ENCODE measurements at places on chromosomes 4 and X. TPM values are rescaled to one million over a fixed set of nuclear protein-coding genes. Genes with fewer than 3 reads are reported as not detected.

Gene CPZ
- total RNA-seq: 1.2 TPM

DNA sequence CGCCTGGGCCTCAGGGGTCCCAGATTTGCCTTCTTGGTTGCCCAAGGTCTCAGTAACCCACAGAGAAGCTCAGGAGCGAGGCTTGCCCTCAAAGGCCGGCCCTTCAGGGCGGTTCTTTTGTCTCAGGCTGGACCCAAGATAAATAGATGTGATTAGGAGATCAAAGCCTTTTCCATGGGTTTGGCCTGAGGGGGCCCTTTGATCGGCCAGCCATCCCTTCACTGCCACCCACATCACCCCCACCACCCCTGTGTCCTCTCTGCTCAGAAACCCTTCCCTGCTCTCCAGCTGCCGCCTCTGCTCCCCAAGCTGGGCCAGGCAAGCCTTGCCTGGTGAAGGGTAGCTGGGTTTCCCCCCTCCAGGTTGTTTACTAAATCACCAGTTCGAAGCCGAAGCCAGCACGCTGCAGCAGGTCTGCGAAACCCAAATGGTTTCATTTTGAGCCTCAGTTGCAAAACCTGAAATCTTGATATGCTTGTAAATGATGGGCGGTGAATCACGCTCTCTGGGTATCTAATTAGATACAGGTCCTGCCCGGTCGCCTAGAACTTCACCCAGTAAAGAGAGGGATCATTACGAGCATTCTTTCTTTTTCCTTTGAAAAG, 202.6 kb upstream of the BCOR start:
- no peak for DNase-seq

Gene COL4A6
- 9.1 TPM for total RNA-seq

GRCh38 chr4:164508771-164509170, 245.2 kb upstream of the SMIM31 start:
- no peak for DNase-seq

DNA sequence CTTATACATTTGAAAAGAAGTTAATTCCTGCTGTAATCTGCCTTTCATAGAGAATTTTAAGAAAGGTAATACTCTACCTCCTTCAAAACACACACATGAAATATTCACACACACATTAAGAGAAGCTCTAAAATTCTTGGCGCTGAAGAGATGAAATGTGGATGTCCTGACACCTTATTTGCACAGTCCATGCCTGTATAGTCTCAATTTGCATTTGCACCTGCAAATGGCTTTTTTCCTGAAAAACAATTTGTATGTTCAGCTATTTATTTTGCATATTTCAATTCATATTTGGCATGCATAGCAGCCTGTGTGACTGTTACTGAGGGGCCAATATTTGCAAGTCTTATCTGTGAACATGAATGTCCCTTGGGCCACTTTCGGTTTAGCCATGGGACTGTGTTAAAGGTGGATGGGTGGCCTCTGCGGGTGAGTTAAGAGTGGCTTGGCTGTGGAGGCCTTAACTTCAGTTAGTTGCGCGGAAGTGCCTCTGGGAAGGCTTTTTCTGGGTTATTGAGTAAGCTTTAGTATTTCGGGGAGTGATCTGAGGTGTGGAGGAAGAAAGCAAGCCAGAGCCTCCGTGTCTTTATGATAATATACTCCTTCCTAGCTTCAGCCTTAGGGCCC, 443.3 kb upstream of the FAT1 start:
- DNase-seq: no peak

Data from left ventricle myocardium superior (tissue), 1 donor.